CD8-positive, alpha-beta memory T cell (primary cell): ENCODE measurements at places on chromosomes 6 and 20.
A peak's percentile ranks its signal among the peaks of the same experiment; 100 is the strongest.

GRCh38 chr6:137873273-137873762 is 6.3 kb downstream of the TNFAIP3 start:
- DNase-seq, result no peak

GRCh38 chr6:36422714-36423100 is 19.9 kb downstream of the PXT1 start:
- DNase-seq, result no peak

GRCh38 chr6:149545258-149545753 is 537 bp downstream of the PPIL4 start:
- DNase-seq, result peak; percentile 87

DNA sequence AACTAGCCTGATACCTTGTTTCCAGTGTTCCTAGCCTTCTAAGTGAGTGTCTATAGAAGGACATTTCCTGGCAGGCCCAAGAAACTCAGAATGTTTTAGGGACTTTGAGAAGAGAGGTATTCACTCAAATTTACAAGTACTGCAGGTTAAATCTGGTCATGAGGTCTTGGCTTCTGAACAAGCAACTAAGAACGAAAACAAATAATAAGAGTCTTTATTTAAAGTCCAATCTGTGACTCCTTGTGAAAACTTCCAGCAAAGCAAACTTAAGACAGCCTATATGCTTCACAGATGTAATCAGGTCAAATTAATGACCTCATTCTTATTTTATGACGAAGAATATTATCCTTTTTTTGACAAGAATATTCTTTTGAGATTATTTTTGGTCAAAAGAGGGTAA is 79.4 kb upstream of the PRSS16 start:
- no peak for DNase-seq

DNA sequence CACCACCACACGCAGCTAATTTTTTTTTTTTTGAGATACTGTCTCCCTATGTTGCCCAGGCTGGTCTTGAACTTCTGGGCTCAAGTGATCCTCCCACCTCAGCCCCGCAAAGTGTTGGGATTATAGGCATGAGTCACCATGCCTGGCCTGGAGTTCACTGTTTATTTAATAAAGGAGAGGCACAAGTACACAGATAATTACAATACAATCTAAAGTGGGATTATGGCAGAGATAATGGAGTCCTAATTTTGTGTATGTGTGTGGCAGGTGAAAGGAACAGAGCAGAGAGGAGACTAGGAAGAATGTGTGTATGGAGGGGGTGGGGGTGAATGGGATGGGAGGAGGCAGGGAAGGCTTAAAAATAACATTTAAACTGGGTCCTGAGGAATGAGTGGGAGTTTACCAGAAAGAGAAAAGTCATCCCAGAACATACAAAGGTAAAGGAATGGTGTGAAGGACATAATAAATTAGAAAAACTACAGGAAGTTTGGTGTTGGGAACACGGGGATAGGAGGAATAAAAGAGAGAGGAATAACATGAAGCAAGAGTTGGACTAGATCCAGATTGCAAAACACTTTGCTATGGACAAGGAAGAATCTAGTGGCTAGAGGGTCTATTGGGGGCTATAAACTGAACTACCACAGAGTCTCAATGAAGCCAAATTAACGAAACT is 4.4 kb downstream of the NCOA5 start:
- no peak for DNase-seq

DNA sequence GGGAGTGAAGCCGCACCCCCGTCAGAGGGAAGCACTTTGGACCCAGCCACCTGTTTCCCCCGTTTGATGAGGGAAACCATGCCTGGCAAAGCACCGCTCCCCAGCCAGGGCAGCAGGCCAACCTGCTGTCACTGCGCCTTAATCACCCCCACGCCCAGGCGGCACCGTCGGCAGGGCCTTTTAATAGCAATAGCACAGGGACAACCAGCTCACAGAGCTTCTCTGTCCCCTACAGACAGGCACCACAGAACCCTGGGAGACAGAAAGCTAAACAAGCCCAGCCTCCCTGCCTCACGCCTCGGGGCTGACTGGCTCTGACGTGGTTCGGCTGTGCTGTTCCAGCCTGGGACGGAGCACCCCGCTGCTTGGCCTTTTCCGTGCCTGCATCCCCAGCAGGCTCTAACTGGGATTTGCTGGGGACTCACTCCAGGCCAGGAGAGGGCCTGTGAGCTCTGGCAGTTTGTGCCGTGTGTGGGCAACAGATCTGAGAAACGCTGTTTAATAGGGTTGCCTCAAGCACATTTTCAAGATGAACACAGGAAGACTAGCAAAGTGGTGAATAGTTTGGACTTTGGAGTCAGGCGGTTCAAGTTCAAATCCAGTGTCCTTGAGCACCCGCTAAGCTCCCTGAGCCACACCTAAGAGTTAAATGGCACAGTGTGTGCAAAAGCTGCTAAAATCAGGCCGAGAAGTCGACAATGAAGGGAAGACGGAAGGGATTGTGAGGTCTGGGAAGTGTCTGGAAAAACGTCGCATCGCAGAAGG is 223.8 kb downstream of the NRN1 start:
- no peak for DNase-seq

- no peak for DNase-seq
These were observed 49.3 kb downstream of the EBF4 start for GRCh38 chr20:2741881-2742280.

DNA sequence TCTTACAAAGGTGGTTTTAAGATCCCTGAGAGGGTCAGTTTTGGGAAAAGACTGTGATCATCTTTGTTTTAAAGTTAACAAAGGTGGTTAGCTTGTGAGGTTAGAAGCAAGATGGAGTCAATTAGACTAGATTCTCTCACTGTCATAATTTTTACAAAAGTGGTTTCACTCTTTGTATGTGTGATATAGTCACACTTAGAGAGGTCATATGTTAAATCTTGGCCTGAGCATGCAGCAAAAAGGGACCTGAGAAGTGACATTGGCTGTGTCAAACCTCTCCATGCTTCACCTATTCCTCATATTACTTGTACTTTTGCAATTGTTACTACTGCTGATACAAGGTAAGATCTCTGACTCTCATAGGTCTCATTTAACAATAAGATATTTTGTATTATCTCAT is 368.0 kb downstream of the TBC1D32 start:
- DNase-seq, result no peak

DNA sequence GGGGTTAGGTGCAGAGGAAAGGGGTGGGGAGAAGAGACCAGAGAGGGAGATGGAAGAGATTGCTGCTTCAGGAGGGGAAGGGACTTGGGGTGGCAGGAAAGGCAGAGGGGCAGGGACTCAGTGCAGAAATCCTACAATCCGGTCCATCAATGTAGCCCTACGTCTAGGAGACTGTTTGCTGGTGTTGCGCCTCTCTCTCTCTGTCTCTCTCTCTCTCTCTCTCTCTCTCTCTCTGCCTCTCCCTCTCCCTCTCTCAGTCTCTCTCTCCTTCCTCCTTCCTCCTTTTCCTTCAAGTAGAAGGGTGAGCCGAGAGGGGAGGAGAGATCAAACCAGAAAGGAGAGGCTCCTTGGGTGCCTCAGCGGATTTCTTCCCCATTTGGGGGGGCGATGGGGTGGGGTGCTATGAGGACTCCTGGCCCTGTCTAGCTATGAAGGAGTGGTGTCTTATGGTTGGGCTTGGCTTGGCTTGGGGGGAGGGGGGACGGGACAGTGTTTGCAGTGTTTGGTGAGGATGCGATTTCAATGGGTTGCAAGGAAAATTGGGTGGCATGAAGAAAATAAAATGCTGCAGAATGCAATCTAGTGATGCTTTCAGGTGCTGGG is 181.2 kb downstream of the TBXT start:
- no peak for DNase-seq

DNA sequence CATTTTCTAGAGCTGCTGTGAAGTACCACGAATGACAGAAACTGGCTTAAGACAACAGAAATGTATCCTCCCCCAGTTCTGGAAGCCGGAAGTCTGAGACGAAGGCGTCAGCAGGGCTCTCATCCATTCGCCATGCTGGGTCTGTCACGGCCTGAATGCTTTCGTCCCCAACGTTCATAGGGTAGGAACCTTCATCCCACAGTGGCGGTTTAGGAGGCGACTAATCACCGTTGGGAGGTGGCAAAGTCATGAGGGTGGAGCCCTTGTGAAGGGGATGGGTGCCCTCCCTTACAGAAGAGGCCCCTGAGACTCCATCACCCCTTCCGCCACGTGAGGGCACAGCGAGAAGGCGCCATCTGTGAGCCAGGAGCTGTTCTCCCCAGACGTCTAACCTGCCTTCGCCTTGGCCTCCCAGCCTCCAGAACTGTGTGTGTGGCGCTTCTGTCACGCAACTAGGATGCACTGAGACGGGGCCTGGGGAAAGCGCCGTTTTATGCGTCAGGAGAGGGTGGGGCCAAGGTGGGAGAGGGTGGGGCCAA is 250.3 kb downstream of the TTLL2 start:
- DNase-seq, result no peak
